Gastroesophageal sphincter (tissue), 4 donors: ENCODE measurements at places on chromosomes 3 and 15. TPM values are rescaled to one million over a fixed set of nuclear protein-coding genes. Genes with fewer than 3 reads are reported as not detected.

The CHRM5 gene
- total RNA-seq, result not detected

The CSTA gene
- 95.6 TPM for total RNA-seq

The AMOTL2 gene
- total RNA-seq, result 93.2 TPM

The TGM4 gene
- total RNA-seq, result not detected

The THUMPD3 gene
- 26.4 TPM for total RNA-seq

The SLC22A14 gene
- total RNA-seq, result not detected

The PLA2G4E gene
- total RNA-seq, result 0.67 TPM

The AHSG gene
- total RNA-seq, result not detected

The KBTBD13 gene
- total RNA-seq, result not detected

The ZDHHC19 gene
- not detected for total RNA-seq

The CP gene
- total RNA-seq, result 21.0 TPM

The NR1D2 gene
- 52.1 TPM for total RNA-seq

The MUSTN1 gene
- total RNA-seq, result 20.8 TPM

The FBXL2 gene
- total RNA-seq, result 14.4 TPM

The SNX33 gene
- total RNA-seq, result 35.2 TPM

The FBLN2 gene
- 131 TPM for total RNA-seq

DNA sequence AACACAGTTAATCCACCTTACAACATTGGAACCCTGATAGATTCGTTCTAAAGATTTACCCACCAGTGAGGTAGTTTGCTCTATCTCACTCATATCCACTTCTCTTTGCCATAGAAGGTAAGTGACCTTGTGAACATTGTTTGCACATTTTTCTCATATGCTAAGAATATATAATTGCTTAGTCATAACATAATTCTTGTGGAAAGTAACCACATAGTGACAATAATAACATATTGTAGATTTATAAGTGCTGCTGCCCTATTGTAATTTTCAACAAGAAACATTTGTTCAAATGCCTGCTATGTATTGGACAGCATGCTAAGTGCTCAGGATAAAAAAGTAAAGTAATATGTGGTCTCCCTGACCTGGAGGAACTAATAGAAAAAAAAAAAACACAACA, 554.2 kb upstream of the KCNMB2 start:
- ATAC-seq, result no peak

DNA sequence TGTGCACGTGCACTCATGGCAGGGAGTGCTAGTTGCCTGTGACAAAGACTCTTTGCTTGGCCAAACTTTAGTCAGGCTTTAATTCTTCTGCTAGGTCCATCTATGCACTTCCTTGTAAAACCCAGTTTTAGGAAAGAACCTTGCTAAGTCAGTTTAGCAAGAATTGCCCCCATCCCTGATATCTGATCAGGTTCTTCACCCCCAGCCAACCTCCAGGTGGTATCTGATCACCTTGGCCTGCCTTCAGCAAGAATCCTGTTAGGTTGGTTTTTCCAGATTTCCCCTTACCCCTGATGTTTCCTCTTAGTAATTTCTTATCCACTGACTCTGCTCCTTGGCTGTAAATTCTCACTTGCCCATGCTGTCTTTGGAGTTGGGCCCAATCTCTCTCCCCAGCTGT, 8.4 kb downstream of the HSPBAP1 start:
- ATAC-seq, result no peak

GRCh38 chr3:188706599-188706998, 465.2 kb upstream of the TPRG1 start:
- no peak for ATAC-seq

DNA sequence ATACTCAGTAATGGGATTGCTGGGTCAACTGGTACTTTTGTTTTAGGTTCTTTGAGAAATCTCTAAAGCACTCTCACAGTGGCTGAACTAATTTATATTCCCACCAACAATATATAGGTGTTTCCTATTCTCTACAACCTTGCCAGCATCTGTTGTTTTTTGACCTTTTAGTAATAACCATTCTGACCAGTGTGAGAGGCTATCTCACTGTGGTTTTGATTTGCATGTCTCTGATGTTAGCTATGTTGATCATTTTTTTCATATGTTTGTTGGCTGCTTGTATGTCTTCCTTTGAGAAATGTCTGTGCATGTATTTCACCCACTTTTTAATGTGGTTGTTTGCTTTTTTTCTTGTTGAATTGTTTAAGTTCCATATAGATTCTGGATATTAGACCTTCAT, 98.2 kb upstream of the DCBLD2 start:
- ATAC-seq, result no peak

DNA sequence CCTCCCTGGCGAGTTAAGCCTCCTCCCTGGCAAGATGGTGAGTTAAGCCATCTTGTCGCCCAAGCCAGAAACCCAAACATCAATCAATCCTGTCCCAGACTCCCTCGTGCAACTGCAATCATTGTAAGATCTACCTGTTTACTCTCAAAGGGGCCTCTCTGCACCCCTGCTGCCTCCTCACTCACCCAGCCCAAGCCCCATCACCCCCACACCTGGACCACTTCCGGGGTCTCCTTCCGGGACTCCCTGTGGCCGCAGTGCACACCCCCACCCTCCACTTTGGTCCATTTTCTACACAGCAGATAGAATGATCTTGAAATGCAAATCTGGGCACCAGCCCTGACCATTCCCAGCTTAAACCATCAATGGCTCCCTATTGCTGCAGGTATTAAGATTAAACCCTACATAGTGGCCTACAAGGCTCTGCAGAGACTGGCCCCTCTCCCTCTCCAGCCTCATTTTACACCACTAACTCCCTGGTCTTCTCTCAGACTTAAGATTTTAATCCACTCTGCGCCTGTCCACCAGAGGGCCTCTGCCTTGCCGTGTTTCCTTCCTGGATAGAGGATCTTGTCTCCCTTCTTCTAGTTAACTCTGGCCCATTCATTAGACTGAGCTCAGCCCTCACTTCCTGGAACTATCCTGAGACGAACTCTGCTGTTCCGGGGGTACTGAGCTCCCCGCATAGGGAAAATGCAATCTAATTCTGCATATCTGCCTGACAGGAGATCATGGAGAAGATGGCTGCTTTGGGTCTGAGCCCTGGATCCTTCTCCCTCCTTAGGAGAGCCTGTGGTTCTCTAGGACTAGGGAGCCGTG, 41.9 kb upstream of the SLC6A1 start:
- no peak for ATAC-seq

GRCh38 chr3:71307991-71308697, 275.4 kb downstream of the FOXP1 start:
- no peak for ATAC-seq

DNA sequence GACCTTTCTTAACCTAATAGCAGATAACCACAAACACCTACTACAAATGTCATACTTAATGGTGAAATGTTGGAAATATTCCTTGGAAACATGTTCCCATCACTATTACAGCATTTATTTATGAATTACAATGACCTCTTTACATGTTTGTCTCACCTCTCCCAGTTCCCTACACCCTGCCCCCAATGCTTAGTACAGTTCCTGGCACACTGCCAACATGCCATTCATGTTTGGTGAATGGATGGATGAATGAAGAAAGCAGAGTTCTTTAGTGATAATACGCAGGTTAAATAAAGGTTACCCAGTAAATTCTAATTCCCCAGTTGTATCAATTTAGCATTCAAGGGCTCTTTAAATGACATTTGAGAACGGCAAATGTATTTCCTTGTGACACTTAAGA, 259.9 kb upstream of the ATP11B start:
- no peak for ATAC-seq

- no peak for ATAC-seq
Measured at GRCh38 chr3:83523470-83524073, 1435.2 kb upstream of the CADM2 start.

- ATAC-seq, result no peak
Measured at GRCh38 chr15:85685356-85685755, 109.4 kb downstream of the KLHL25 start.

- ATAC-seq, result no peak
Measured at GRCh38 chr15:31954374-31955172, 75.7 kb upstream of the CHRNA7 start.

- ATAC-seq, result no peak
Measured at GRCh38 chr3:136730595-136731273, 21.4 kb downstream of the STAG1 start.

- ATAC-seq, result no peak
Measured at GRCh38 chr3:171222995-171223394, 196.5 kb upstream of the SLC2A2 start.

DNA sequence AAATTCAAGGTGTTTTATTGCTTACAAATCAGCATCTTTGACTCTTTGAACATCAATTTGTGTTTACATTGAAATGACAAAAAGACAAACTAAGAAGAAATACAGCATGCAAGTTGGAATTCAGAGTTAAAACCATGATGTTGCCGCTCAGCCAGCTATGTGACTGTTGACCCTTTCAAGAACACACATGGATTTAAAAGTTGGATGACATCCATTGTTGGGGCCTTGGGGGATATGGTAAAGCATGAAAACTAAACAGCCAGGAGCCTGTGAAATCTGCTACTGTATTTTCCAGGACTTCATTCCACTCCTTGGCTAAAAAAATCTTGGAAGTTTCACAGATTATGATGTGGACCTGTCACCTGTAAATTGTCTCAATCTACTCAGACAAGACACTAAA, 4.6 kb downstream of the P2RY1 start:
- no peak for ATAC-seq

GRCh38 chr15:59283717-59284391, 77.2 kb downstream of the LDHAL6B start:
- no peak for ATAC-seq

DNA sequence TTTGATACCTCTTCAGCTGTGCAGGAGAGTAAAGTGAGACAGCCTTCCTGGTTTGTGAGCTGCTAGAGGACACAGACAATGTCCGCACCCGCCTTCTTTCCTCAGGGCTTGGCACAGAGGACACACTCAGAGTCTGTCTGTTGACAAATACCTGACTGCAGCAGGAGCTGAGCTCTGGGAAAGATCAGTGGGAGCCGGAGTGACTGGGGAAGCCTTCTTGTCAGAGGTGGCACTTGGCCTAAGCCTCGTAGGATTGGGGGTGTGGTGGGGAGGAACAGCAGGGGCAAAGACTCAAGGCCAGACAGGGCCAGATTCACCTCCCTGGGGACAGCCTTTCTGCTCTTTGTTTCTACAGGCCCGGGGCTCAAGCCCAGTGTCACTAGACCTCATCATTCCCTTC, 3.3 kb upstream of the IL17RC start:
- ATAC-seq, result no peak

GRCh38 chr15:101142711-101143110, 109.1 kb downstream of the CHSY1 start:
- ATAC-seq, result no peak

DNA sequence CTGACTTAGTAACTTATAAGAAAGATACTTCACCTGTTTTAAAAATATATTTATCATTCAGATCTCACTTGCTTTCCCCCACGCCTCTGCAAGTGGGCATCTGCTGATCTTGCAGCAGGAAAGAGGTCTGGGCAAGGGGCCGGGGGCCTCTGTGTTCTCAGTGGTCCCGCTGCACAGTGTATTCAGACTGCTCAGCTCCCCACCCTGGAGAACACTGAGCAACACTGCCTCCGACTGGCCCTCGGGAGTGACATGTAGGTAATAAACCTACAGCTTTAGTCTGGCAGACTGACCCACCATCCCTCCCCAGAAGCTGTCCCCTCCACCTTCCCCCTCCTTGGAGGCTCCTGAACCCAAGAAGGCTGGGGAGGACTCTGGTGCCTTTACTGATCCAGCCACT, 43.8 kb downstream of the GABRB3 start:
- no peak for ATAC-seq

DNA sequence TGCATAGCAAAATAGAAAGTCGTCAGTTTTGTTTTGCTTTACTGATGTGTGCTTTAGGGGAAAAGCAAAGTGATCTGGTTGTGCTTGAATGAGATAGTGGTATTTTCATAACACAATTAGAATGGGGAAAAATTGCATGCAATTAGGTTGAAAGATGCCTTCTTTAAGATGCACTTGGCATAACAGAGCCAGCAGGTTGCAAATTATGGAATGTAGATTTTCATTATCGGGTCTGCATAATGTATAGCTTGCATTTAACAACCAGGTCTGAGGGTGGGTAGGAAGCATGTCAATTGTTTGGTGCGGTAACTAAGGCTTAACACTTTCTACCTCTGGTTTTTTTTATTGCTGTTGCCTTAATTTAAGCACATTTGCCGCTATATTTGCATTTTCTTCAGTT, 370.7 kb upstream of the MCTP2 start:
- no peak for ATAC-seq

- ATAC-seq, result no peak
Measured at GRCh38 chr15:70234256-70234905, 136.7 kb upstream of the TLE3 start.

GRCh38 chr15:29194866-29195265, 74.8 kb downstream of the NSMCE3 start:
- ATAC-seq, result no peak

GRCh38 chr15:89442671-89443307, 53.6 kb downstream of the RHCG start:
- ATAC-seq, result no peak

GRCh38 chr3:104360038-104360437, 1006.7 kb upstream of the ALCAM start:
- no peak for ATAC-seq

DNA sequence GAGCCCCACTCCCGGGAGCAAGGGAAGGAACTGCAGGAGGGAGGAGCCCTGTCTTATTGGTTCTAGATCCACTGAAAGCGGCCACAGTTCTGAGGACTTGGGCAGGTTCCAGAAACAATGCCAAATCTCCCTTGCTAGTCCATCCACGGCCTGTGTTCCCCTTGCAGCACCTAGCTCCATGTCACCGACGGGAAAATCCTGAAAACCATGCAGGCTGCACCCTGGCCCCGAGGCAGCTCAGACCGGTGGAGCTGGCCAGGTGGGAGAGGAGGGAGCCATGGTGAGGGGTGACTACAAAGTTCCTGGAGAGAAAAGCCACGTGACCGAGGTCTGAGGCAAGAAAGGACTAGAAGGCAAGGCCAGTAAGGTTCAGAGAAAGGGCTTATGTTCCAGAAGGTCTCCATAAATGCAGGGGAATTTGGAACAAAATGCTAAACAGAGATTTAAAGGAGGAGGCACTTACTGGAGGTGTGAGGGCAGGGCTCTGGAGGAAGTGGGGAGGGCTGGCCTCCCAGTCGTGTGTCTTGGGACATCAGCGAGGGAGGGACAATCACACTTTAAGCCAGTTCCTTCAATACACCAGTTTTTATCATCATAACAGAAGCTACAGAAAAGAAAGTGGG, 5.4 kb downstream of the MGLL start:
- ATAC-seq, result peak; percentile 2

DNA sequence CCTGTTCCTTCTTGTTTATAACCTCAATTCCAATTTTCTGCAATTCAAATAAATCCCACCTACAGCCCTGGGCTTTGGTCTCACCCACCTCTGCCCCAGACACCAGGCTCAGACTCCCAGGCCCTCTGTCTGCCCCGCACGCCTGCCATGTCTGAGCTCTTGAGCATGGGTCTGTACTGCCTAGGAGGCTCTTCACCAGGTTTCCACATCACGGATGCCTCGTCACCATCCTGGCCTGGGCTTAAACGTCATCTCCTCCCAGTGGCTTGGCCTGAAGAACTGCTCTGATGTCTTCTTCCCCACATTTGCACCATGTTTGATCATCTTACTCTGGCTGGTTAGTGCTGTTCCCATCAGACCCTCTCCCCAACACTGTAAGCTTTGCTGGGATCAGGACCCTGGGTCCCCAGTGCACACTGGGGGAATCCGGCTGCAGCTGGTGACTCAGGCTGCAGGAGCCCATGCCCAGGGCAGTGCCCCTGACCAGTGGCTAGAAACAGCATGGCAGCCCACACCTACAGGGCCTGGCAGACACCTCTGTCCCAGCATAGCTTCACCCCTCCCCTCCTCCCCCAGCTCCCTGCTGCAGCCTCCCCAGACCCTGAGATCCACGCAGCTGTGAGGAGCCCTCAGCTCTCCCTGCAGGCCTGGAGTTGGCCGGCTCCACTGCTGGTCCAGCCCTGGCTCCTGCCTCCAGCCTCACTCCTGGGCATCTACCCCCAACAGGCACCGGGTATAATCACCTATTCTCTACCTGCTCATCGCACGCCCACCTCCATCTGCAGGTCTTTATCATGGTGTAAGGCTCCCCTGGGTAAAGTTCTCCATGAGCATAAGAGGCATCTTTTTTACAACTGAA, 162.8 kb upstream of the NSMCE3 start:
- no peak for ATAC-seq
